ENCODE measurements at places on chromosomes 6 and 20.

- DNase-seq = no peak
Measured at GRCh38 chr6:89564752-89565427, 73.7 kb downstream of the LYRM2 start.

- DNase-seq = no peak
Measured at GRCh38 chr6:53864781-53865180, 70.0 kb downstream of the LRRC1 start.

- no peak for DNase-seq
Measured at GRCh38 chr6:170124836-170125235, 166.0 kb downstream of the DLL1 start.

DNA sequence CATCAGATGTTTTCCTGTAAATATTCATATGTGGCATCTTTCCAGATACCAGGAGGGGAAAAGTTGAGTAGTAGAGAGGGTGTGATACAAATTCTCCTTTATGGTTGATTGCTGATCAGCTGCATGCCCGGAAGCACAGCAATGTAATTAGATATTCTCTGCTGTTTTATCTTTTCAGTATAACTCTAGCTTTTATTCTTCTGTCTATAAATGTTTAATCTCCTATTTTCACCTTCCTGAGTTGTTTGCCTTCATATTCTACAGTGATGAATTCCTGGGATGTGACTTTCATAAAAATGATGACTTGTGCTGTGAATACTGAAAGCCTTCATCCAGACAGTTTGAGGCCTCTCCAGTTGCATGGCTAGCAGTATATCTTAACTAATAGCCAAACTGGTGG, 53.7 kb downstream of the SH3BGRL2 start:
- no peak for DNase-seq

- no peak for DNase-seq
Measured at GRCh38 chr6:84847390-84848160, 83.2 kb upstream of the TBX18 start.
